ENCODE measurements at places on chromosomes 5 and 9.

- no peak for DNase-seq
Observed at GRCh38 chr5:81842795-81843398, 92.0 kb upstream of the SSBP2 start.

DNA sequence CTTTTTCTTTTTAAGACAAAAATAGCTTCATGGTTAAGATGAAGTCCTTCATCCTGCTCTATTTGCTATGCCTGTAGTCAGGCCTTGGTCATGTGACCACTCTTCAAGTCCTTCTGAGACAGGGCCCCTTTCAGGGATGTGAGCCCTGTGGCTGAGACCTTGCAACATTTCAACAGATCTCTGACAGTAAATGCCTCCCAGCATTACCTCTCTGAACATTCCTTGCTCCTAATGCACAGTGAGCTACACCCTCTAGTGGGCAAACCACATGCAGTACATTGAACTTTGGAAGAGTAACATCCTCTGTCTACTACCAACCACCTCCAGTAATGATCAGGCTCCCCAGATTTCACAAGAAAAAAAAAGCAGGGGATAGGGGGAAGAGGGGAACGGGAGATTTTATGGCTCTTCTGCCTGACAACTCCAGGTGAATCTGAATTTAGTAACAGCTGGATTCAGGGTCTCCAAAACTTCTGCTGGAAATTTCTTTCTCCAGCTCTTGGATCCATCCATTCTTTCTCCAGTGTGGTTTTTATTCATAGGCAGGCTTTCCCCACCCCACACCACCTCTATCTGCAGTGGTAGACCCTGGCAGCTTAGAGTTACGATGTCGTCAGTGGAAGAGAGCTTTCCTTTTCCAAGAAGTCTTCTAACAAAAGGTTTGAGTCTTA is 8.9 kb upstream of the FBXO38 start:
- DNase-seq = peak; percentile 65

DNA sequence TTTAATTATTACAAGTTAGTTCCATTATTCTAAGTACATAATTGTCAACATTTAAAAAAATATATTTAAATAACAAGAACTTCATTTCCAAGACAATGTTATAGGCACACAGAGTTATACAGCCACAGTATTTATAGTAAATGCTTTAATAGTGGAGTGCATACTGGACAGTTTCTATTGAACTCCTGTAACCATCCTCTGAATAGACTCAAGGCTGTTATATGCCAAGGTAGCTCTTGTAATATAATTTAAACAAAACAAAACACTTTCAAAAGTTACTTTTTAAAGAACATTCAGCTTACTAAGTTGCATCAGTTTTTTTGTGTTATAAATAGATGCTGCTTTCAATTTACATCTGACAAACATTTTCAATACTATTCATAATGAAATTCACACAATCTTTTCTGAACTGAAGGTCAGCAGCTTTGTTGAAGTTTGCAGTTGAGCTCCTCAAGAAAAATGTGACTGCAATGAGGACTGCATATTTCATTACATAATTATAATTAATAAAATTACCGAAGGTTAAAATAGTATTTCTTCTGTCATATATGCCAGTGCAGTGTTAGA is 549.9 kb upstream of the CYLC2 start:
- DNase-seq = no peak

- DNase-seq = peak; percentile 85
Observed at GRCh38 chr5:169785771-169786618, 148.9 kb downstream of the DOCK2 start.

GRCh38 chr5:115414406-115415142 is 118.1 kb upstream of the CCDC112 start:
- DNase-seq = peak; percentile 65

GRCh38 chr5:17269201-17269600 is 51.8 kb downstream of the BASP1 start:
- no peak for DNase-seq
